ENCODE measurements at places on chromosomes 3 and 15.

DNA sequence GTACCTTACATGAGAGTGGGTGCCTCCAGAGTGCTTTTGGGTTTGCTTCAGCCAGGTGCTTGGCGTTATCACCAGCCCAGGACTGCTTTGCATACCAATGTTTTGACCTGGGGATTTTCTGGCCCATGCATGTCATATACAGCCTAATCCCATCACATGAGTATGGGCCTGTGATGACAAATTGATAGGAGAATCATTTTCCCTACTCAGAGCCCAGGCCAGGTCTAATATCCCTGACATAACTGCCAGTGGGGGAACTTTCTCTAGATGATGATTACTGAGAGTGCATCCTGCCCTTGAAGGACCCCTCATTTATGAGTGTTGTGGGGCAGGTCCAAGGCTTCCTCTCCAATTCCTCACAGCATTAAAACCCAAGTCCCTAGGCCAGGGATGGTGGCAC is 197.5 kb upstream of the LYSMD4 start:
- DNase-seq = no peak

DNA sequence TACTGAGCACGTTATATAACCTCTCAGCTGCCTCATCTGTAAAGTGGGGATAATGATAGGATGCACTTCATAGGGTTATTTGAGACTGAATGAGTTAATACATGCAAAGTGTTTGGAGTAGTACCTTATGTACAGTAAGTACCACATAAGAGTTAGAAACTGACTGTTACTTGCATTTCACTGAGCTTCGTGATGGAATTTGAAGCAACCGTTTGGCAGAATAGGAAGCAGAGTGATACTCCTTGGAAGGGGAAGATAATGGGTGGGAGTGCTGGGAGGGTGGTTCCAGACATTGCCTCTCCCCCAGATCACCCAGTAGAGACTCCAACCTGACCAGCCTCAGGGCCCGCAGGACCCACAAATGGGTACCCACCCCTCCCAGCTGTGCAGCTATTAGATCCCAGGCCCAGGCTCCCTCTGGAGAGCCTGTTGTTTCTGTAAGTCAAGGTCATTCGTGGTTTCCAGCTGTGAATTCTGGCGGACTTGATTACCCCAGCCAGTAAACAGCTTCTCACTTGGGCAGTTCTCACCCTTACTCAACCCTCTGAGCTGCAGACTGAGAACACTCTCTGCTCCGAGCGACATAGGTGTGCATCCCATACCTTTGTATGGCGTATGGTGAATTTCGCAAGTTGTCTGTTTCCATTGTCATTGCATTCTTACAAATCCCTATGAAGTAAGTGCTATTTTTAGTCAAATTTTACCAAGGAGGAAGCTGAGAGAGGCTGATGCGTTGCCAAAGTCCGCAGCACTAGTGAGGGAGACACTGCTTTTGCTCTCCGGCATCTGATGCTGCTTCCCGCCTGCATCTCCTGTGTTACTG is 11.1 kb downstream of the ALPK3 start:
- DNase-seq = no peak

DNA sequence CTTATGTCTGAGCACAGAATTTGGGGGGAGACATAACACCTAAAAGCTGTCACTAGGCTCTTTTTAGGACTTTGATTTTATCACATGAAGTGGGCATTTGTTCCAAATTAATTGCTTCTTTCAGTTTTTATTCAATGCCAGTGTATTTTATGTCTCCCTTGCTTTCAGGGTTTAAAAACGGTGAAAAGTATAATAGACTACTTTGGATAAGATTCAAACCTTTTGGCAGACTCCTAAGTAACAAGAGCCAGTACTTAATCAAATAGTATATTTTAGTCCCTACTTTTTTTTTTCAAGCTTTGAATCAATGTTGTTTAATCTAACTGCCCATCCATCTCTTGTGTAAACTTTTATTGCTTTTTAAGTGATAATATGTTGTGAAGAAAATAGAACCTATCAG is 847.2 kb upstream of the DPPA4 start:
- no peak for DNase-seq

DNA sequence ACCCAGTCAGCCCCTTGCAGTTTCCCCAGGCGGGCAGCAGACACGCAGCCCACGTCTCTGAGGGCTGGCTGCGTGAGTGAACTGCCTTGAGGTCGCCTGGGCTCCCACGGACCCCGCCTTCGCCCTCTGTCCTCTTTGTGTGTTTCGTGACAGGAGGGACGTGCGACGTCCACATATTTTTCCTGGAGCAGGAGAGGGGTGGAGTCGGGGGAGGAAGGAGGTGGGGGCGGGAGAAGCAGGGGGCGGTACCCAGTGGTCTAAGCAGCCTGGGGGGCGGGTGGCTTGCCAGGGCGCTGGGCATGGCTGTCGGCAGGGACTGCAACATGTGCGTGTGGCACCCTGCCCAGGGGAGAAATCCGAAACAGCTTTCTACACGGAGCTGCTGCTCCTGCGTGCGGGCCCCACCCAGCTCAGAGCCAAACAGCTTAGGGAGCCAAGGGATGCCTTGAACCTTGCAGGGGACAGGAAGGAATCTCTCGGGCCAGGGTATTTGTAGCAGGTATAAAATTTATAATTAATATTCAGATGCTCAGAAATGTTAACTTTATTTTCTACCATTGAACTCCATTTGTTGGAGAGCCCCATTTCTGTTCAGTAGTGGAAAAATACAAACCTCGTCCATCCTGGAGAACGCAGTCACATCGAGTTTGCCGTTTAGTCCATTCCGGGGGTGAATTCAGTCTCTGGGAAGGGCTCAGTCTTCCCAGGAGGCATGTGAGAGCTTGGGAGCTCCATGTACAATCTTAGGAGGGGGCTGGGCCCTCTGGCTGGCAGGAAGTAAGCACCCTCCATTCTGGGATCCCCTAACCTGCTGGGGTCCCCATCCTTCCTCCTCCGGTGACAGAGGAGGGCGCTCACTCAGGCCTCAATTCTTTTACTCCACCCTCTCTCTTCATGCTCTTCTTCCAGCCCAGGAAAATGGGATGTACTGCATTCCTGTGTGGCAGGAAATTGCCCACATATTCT is 79.1 kb upstream of the MEF2A start:
- no peak for DNase-seq

DNA sequence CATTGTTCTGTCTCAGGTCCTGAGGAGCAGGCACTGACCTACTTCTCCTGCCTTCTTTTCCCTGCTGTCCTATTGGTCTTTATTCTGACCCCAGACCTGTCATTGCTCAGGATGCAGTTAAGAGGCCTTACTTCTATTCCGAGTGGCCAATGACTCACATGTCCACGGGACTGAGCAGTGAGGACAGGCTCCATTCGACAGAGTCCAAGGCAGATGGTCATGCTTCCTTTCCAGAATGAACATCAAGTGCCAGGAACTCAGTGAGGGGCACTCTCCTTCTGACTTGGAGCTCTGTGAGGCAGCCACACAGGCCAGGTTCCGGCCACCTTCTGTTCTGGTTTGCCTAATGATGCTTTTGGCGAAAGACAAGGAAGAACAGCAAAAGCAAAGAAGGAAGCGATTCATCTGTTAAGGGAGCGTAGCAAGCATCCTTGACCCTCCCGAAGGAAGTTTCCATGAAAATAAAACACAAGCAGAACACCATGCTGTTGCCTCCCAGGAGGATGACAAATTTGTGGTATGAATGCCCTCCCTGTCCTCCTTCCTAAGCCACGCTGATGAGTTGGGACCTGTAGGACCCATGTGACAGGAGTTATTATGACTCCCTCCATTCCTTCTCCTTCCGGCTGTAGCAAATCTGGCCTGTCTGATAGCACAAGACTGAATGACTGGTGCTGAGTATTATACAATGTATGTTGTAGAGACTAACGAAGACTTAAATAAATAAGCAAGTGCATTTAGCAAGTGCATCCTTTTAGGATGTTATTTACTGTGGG is 14.4 kb upstream of the TPRG1 start:
- no peak for DNase-seq

GRCh38 chr15:55257012-55257670 is 32.5 kb downstream of the RAB27A start:
- no peak for DNase-seq

GRCh38 chr3:111112913-111113312 is 41.3 kb downstream of the NECTIN3 start:
- DNase-seq = no peak

GRCh38 chr3:162884373-162884772 is 1387.8 kb downstream of the OTOL1 start:
- no peak for DNase-seq

DNA sequence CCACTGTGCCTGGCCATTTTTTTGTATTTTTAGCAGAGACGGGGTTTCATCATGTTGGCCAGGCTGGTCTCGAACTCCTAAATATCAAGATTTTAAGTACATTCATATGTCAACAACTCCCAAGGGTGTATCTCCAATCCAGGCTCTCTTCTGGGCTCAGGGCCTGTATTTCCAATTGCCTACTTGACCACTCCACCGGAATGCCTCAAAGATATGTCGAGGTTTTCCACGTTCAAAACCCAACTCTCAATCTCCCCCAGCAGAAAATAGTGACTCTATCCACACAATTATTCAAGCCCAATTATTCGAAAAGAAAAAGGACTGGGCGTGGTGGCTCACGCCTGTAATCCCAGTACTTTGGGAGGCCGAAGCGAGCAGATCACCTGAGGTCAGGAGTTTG is 1.9 kb upstream of the KNSTRN start:
- DNase-seq = no peak

DNA sequence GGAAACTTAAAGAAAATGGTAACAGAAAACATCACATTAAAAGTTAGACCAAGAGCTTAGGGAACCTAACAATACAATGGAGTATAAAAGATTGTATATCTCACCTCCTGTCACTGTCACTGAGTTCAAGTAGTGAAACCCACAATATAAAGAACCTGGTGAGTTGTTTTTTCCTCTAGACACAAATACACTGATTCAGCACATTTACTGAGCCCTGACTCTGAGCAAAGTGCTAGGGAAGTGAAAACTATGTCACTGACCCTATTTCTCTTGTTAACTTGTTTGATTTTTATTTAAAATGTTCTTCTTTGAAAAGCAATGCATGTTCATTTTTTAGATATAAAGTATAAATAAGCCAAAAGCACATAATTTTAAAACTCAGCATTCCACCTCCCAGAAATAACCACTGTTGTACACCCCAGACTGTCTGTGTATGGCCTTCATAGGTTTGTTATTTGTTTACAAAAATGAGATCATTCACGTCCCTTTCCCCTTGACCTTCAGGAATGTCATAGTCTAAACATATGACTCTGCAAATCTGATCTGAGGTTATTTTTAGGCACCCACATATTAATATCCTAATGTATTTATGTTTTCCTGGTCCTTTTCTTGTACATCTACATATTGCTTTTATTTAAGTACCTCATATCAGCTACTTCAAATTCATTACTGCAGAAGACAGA is 69.2 kb upstream of the CSTA start:
- DNase-seq = no peak

All from activated naive CD4-positive, alpha-beta T cell treated with Interleukin-2 at 50 U/mL for 16 hours (primary cell).